CD4-positive, alpha-beta T cell treated with Interleukin-10 for 1 hour (primary cell): ENCODE measurements at places on chromosomes 4 and X.

GRCh38 chr4:32560306-32560705 lies 1840.1 kb downstream of the PCDH7 start:
- no peak for DNase-seq

DNA sequence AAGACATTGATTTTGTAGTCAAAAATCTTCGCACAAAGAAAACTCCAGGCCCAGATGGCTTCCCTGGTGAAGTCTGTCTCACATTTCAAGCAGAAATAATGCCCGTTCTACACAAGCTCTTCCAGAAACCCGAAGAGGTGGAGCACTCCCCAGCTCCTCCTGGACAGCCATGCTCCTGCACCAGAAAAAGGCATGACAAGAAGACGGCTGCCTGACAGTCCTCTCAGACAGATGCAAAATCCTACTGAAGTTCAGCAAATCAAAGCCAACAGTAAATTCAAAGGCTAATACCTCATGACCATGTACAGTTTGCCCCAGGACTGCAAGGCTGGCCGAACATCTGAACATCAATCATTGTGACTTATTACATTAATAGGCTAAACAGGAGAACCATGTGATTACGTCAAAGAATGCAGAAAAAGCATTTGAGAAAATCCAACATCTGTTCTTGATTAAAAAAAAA lies 30.8 kb upstream of the MXD4 start:
- no peak for DNase-seq

- DNase-seq: no peak
Measured at GRCh38 chr4:8081621-8082516, 76.7 kb downstream of the ABLIM2 start.

DNA sequence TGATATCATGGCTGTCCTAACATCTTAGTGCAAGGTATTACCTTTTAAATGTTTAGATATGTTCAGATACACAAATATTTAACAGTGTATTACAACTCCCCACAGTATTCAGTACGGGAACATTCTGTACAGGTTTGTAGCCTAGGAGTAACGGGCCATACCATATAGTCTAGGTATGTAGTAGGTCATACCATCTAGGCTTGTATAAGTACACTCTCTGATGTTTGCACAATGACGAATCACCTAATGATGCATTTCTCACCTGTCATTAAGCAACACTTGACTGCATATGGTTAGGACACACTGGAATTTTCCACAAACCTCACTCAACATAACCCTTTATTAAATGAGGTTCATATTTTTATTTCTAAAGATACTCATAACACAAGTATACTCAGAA lies 67.7 kb downstream of the THOC2 start:
- DNase-seq: no peak

DNA sequence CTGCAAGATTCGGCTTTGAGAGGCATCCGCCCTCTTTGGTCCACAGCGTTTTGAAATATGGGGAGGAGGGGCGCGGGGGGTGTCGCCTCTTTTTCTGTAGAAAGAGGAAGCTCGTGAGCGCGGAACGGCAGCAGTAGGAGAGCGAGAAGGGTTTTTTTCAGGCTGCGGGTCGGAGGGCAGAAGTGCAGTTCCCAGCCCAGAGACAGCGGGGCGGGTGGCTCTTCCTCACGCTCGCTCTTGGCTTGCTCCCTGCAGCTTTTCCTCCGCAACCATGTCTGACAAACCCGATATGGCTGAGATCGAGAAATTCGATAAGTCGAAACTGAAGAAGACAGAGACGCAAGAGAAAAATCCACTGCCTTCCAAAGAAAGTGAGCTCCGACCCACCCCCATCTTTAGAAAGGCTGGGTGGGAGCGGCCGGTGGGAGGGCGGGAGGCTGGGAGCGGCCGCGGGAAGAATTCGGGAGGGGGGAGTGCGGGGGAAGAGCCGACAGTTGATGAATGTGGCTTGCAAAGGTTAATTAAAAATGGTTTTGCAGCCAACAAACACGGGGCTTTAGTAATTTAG lies 1.2 kb downstream of the TMSB4X start:
- peak; percentile 50 for DNase-seq

DNA sequence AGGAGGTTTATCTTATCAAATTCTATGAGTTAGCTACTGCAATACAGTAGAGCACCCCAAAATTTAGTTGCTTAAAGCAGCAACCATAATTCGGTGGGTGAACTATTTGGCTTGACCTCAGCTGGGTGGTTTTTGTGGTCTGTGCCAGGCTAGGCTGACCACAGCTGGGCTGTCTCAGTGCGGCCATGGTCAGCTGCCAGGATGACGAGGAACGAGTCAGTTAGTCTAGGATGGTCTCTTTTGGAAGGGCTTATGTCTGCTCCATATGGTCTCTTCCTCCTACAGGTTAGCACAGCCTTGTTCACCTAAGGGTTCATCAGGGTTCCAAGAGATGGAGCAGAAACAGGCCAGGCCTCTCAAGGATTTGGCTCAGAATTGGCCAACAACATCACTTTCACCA lies 210.4 kb downstream of the PALLD start:
- no peak for DNase-seq

DNA sequence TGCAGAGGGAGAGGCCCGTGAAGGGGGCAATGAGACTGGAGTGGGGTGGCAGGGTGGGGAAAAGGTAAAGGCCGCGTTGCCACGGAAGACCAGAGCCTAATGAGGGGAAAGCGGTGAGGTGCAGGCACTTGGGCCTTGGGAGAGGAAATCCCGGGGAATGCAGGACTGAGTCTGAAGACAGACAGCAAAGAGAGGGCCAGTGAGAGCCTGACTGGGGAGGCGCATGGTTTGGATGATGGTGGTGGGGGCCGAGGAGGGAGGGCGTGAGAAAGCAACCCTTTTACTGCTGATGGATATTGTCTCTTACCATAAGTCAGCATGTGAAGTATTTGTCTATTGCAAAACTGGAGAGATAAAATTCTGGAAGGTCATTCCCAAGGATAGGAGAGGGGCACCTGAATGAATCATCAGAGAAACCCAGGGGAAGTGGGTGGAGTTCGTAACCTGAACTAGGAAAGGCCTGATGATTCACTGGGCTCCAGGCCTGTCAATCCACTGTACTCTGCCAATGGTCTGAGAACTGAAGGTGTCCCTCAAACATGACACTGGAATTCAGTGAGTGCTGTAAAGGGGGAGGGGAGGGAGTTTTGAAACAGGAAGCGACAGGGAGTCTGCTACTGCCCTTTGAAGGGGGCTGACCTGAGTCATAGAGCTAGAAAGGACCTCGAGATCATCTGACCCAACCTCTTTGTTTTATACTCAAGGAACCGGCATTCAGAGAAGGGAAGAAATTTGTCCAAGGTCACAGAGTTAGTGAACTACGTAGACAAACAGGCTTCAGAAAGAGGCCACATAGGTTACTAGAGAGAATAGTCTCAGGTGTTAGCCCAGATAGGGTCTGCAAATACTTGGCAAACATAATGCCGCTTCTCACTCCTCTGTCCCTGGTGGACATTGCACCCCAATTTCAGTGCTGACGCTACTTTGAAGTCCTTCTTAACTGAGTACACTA lies 52.2 kb downstream of the NALF2 start:
- no peak for DNase-seq

DNA sequence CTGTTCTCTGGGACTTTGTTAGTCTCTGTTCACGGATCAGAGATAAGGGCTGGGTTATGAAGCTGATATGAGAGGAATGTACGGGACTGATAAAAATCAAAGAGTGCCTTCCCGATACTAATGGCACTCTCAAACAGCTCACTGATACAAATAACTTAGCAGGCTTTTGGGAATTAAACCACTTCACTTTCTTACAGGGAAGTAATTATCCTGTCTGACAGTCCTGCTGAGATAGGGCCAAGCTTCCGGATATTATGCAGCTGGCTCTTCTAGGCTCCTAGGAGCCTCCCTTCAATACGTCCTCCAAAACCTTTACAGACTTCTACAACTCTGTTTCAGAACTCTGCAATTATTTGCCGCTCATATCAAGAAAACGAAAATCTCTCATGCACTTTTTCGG lies 418.0 kb downstream of the NLGN4X start:
- DNase-seq: no peak

- DNase-seq: peak; percentile 53
Measured at GRCh38 chrX:136619899-136620505, 28.0 kb upstream of the CD40LG start.

GRCh38 chr4:21989351-21989750 lies 40.8 kb upstream of the KCNIP4 start:
- no peak for DNase-seq

DNA sequence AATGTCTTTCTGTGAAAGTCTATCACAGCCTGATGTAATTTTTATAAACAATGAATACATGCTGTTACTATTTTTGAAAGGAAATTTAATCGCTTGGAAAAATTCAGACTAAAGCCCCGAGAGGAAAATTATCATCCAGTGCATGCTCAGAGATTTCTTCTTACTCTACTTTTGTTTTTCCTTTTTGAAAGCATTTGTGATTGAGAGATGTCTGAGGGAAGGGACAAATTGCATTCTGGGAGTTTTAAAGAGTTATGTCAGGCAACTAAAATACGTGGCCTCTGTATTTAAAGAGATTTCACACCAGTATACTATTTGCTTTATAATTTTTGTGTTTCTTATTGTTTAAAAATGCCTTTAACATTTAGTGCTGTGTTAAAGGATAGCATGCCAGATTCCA lies 1.4 kb upstream of the ZFX start:
- no peak for DNase-seq

- no peak for DNase-seq
Measured at GRCh38 chrX:123173833-123174232, 10.2 kb upstream of the GRIA3 start.

DNA sequence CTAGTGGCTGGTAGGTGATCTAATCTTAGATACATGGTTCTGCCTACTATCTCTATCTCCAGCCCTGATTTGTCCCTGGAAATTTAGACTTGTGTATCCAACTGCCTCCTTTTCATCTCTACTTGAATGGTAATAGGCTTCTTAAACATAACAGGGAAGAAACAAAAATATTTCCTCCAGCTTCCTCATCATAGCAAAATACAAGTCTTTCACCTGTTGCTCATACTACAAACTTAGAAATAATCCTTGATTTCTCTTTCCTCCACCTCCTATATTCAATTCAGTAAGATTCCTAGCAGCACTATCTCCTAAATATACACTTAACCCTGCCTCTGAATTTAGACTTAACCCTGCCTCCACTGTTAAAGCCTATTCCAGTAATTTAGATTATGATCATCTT lies 373.3 kb upstream of the ACTRT1 start:
- DNase-seq: no peak

- no peak for DNase-seq
Measured at GRCh38 chrX:152806035-152806434, 24.5 kb downstream of the CETN2 start.
